ENCODE measurements at places on chromosomes 4 and X.

- H3K36me3 ChIP-seq, result no peaks in the 10 kb centered on the region
- no peaks in the 10 kb centered on the region for H3K4me1 ChIP-seq
- no peak overlapping the region for H3K27ac ChIP-seq
- H3K27me3 ChIP-seq, result no peaks in the 10 kb centered on the region
- no peak overlapping the region for H3K4me3 ChIP-seq
These were observed 188.4 kb downstream of the UNC5C start for GRCh38 chr4:95360256-95360903.

DNA sequence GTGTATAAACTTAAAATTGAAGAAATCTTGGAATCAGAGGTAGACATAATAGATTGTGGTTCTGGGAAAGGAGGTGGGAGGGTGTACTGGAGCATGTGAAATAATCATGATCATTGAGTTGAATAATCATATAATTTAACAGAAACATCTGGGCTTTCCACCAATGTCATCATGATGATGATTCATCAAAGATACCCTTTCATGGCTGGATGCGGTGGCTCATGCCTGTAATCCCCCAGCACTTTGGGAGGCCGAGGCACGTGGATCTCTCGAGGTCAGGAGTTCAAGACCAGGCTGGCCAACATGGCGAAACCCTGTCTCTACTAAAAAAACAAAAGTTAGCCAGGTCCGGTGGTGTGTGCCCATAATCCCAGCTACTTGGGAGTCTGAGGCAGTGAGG is 6.7 kb upstream of the RUFY3 start:
- H3K4me3 ChIP-seq, result no peak overlapping the region
- no peaks in the 10 kb centered on the region for H3K36me3 ChIP-seq
- no peak overlapping the region for H3K27ac ChIP-seq
- H3K4me1 ChIP-seq, result peaks cover 33% of the 10 kb centered on the region
- DNase-seq, result no peak

- DNase-seq, result no peak
- no peak overlapping the region for H3K4me3 ChIP-seq
- H3K27ac ChIP-seq, result no peak overlapping the region
- no peaks in the 10 kb centered on the region for H3K36me3 ChIP-seq
- no peaks in the 10 kb centered on the region for H3K27me3 ChIP-seq
These were observed 485.5 kb downstream of the PRR32 start for GRCh38 chrX:127305013-127305412.

DNA sequence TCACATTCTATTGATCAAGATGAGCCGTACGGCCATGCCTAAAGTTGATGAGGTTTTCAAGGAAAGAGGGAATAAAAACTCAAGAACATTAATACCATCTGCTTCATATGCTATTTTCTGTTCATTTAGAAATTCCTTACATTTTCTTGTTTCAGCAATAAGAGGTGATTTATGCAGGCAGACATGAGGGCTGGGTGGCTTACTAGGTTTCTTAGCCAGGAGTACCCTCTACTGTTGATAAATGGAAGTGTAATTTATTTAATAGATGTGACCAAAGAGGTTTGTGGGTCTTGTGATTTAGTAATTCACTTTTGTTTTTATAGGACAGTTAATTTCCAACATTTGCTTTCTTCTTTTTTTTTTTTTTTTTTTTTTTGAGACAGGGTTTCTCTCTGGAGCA is 6.4 kb upstream of the SMIM9 start:
- H3K27ac ChIP-seq, result no peak overlapping the region
- H3K4me3 ChIP-seq, result no peak overlapping the region
- H3K27me3 ChIP-seq, result no peaks in the 10 kb centered on the region
- H3K4me1 ChIP-seq, result no peaks in the 10 kb centered on the region
- no peak for DNase-seq

GRCh38 chr4:20487446-20487845 is 212.8 kb upstream of the PACRGL start:
- DNase-seq, result no peak
- H3K36me3 ChIP-seq, result no peaks in the 10 kb centered on the region
- H3K4me3 ChIP-seq, result no peak overlapping the region
- no peaks in the 10 kb centered on the region for H3K4me1 ChIP-seq
- no peaks in the 10 kb centered on the region for H3K27me3 ChIP-seq
- no peak overlapping the region for H3K27ac ChIP-seq

DNA sequence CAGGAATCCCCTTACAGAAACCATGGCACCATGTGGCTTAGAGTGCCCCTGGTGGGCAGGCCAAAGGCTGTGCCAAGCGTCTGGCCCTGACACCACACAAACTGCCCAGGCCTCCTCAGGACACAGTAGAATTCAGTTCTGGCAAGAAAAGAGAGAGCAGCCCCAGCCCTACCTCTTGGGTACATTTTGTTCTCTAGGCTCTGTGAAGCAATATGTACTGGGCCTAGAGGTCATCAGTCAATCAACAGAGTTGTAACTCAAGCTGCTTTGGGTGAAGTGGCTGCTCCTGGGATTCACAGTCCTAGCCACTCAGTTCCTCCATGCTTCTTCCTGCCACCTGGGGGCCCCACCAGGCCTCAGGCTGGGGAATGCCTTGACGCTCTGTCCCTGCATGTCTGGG is 158.1 kb upstream of the MAMLD1 start:
- no peak overlapping the region for H3K4me3 ChIP-seq
- no peaks in the 10 kb centered on the region for H3K27me3 ChIP-seq
- H3K36me3 ChIP-seq, result no peaks in the 10 kb centered on the region
- DNase-seq, result no peak
- H3K4me1 ChIP-seq, result no peaks in the 10 kb centered on the region
- no peak overlapping the region for H3K27ac ChIP-seq

DNA sequence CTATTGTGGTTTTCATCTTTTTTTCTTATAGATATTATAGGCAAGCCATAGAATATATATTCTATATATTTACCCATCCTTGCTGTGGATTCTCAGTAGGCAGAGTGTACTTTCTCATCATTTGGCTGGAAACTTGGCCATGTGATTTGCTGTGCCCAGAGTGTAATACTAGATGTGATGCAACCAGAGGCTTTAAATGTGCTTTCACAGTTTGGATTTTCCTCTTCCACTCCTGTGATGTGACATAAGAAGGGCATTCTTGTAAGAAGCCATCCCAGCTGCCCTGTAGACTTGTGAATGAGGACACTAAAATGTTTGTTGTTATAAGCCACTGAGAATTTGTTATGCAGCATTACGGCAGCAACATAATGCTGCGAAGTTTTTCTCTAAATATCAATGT is 10.4 kb upstream of the HPGDS start:
- no peak for DNase-seq
- H3K27me3 ChIP-seq, result no peaks in the 10 kb centered on the region
- H3K4me3 ChIP-seq, result no peak overlapping the region
- H3K36me3 ChIP-seq, result no peaks in the 10 kb centered on the region

DNA sequence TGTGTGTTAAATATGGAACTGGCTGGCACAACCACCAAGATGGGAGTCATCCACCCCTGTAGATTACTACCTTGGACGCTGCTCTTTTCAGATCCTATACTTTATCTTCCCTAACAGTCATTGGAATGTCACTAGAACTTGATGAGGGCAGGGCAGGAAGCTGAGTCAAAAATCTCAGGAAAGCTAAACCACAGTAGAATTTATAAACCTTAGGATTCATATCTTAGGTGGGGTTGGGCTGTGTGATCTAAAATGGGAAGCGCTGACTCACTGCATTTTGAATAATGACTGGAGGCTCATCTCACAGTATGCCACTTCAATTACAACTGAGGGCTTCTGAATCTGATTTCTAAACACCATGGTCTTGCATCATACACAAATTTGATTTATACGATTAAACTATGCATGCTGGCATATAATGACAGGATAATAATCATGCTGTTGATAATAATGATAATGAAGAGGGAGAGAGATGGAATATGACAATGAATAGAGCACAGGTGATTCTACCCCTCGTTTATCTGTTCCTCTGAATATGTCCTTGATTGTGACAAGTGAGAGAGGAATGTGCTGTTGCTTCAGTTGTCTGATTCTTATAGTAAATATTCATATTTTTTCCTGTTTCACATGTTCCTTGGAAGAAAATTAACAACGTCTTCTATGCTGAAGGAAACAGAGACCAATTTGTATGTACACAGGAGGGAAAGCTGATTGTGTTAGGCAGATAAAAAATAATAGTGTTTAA is 270.3 kb upstream of the HS3ST1 start:
- no peak overlapping the region for H3K4me3 ChIP-seq
- H3K27ac ChIP-seq, result no peak overlapping the region
- DNase-seq, result no peak
- H3K27me3 ChIP-seq, result no peaks in the 10 kb centered on the region

DNA sequence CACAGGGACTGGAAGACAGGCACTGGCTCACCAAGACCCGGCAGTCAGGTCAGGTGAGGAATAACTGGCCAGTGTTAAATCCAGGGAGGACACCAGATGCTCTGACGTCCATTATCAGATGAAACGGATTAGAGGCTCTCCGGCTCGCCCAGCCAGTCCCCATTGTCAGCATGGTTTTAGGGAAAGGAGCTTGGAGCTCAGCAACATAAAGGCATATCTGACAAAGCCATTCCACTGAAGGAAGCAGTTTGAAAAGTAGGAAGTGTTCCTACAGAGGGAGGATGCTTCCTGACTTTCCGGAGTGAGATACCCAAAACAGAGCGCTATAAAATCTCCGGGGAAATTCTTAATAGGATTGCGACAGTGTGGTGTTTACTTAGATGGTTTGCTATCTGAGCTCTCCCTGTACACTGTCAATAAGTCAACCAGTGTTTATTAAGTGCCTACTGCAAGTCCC is 14.8 kb downstream of the NDNF start:
- no peak for DNase-seq
- H3K36me3 ChIP-seq, result no peaks in the 10 kb centered on the region
- H3K27ac ChIP-seq, result no peak overlapping the region
- no peak overlapping the region for H3K4me3 ChIP-seq
- no peaks in the 10 kb centered on the region for H3K4me1 ChIP-seq

- no peaks in the 10 kb centered on the region for H3K4me1 ChIP-seq
- H3K27ac ChIP-seq, result no peak overlapping the region
- no peak for DNase-seq
- H3K4me3 ChIP-seq, result no peak overlapping the region
These were observed 88.2 kb upstream of the USP9X start for GRCh38 chrX:40996886-40997530.

DNA sequence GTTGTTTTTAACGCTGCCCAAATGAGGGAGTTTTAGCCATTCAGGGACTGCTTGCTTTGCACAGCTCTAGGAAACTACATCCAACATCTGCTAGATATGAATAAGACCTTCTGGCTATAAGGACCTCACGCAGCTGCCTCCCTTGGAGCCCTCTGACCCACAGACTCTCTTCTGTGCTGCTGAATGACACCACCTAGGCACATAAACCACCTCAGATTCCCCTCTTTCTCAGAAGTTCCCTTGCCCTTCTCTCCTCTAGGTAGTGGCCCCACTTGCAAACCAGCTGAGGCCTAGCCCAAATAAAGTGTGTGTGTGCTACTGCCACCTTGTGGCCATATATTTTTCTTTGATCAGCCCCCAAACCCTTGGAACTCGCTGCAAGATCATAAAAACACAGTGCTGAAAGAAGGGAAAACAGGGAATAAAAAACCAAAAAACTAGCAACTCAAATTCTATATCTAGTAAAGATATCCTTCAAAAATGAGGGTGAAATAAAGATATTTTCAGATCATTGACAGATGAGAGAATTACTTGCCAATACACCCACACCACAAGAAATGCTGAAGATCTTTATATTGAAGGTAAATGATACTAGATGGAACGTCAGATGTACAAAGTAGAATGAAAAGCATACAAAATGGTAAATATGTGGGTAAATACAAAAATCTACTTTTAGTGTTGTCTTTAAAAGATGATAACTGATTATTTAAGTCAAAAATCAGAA is 265.9 kb downstream of the ADAMTS3 start:
- H3K27ac ChIP-seq, result no peak overlapping the region
- no peaks in the 10 kb centered on the region for H3K27me3 ChIP-seq
- no peak overlapping the region for H3K4me3 ChIP-seq

DNA sequence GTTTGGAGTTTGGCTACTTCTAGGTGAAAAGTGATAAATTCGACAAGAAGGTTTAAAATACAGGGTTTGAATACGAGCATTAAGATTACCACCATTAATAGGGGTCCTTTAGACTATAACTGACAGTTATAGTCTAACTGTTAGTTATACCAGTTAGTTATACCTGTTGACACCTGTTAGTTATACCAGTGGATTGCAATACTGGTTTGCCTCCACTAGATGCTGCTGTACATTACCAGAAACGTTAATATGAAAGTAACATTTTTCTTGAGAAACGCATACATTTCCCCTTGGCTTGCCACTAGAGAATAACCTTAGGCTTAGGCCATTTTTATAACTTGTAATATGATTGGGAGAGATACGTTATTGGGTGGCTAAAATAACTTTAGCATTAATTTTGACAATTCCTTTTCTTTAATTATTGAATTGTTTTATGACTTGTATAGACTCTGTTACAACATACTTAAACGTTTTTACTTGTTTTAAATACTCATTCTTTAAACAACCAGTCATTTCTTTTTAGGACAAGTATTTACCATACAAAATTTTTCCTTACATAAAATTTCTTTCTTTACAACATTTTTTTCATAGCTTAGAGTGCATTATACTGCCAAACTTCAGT is 911.2 kb downstream of the FSTL5 start:
- H3K4me3 ChIP-seq, result no peak overlapping the region
- H3K36me3 ChIP-seq, result no peaks in the 10 kb centered on the region
- H3K4me1 ChIP-seq, result no peaks in the 10 kb centered on the region
- DNase-seq, result no peak

- no peak for DNase-seq
- H3K4me3 ChIP-seq, result no peak overlapping the region
- H3K27ac ChIP-seq, result no peak overlapping the region
These were observed 15.6 kb downstream of the TLR8 start for GRCh38 chrX:12921886-12922598.

DNA sequence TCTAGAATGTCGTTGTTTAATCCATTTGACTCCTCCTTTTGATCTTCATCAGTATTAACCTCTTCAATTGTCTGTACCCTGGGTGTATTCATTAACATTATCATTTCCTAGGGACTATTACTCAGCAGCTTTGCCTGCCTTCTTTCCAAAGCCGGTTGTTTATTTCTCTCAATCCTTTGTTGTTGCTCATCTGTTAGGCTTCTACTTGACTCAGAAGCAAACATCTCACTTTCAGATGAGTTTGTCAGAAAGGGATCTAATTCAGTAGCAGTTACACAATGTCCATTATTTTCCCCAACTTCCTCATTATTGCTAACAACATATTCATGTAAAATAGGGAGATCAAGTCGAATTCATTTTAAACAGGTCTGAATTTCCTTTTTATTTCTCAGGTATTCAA is 22.1 kb upstream of the HSD17B10 start:
- peaks cover 3% of the 10 kb centered on the region for H3K27me3 ChIP-seq
- H3K27ac ChIP-seq, result no peak overlapping the region
- no peaks in the 10 kb centered on the region for H3K36me3 ChIP-seq
- no peak overlapping the region for H3K4me3 ChIP-seq
- H3K4me1 ChIP-seq, result no peaks in the 10 kb centered on the region

DNA sequence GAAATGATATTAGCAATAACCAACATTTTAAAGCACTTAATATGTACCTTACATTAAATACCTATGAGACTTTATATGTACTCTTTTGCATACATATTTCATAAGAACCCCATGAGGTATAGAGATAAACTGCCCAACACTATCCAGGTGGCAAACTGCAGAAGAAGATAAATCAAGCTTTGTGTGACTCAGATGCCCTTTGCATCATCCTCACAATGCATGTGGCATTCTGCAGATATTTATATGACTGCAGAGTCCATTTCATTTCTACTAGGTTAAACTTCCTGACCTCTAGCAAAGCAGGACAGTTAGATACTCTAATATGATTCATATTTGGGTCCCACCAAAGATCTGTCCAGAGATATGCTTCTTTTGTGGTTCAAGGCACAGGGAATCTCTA is 85.6 kb upstream of the RASGEF1B start:
- no peak for DNase-seq
- no peaks in the 10 kb centered on the region for H3K27me3 ChIP-seq
- no peaks in the 10 kb centered on the region for H3K36me3 ChIP-seq
- H3K4me3 ChIP-seq, result no peak overlapping the region
